ENCODE measurements at places on chromosomes 2 and 18. TPM values are rescaled to one million over a fixed set of nuclear protein-coding genes. Genes with fewer than 3 reads are reported as not detected.
A peak's percentile ranks its signal among the peaks of the same experiment; 100 is the strongest.

TEKT4 gene
- not detected for total RNA-seq

GRCh38 chr18:52310651-52311050, 29.3 kb upstream of the DCC start:
- no peak for DNase-seq

DNA sequence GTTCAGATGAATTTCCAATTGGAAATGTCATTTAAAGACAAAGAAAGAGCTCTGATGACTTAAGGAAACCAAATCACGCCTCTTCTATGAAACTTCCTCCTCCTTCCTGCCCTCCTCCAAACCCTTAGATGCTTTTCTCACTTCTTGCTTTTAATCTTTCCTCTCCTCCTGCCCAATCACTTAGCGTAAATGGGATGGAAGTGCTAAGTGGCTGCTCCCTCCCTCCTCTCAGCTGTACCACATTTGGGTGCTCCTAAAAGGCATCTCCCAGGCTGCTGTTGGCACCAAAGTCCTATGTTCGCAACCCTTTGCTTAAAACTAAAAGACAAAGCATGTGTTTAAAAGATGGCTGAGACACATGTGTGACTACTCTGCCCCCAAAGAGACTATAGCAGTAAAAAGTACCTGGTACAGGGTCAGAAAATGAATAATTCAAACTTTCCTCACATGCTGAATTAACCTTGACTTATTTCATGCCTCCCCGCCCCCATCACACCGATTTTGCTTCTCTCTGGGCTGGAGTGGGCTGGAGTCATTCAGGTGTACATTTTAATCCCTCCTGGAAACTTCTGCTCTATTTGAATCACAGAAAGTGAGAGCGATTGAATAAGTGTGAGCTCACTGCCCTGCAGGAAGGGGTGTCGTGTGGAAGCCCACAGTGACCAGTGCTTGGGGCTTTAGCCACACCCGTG, 59.2 kb upstream of the KLF7 start:
- DNase-seq, result no peak

SMYD5 gene
- total RNA-seq, result 11.1 TPM

NCKAP5 gene
- 0.26 TPM for total RNA-seq

DNA sequence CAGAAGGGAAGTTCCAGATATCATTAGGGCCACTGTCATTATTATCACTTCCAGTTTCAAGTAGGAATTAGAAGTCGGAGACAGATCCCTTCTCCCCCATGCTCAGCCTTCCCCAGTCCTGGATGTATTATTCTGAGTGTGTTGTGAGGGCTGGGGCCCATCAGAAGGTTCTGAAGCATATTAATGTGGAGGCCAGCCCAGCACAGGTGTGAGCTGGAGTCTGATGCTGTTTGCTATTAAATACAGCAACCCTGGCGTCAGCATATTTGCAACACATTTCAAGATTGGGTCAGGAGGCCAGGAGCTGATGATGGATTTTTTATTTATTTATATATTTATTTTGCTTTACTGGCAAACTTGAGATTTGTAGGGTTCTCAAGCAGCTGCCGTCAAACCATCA, 195.2 kb downstream of the NRP2 start:
- no peak for DNase-seq

GRCh38 chr2:33476131-33476792, at the start of gene RASGRP3:
RASGRP3 (plus strand) TSS chr2:33476649; CDS start chr2:33515137, 38,488 bp downstream.
- DNase-seq, result peak; percentile 68

DNA sequence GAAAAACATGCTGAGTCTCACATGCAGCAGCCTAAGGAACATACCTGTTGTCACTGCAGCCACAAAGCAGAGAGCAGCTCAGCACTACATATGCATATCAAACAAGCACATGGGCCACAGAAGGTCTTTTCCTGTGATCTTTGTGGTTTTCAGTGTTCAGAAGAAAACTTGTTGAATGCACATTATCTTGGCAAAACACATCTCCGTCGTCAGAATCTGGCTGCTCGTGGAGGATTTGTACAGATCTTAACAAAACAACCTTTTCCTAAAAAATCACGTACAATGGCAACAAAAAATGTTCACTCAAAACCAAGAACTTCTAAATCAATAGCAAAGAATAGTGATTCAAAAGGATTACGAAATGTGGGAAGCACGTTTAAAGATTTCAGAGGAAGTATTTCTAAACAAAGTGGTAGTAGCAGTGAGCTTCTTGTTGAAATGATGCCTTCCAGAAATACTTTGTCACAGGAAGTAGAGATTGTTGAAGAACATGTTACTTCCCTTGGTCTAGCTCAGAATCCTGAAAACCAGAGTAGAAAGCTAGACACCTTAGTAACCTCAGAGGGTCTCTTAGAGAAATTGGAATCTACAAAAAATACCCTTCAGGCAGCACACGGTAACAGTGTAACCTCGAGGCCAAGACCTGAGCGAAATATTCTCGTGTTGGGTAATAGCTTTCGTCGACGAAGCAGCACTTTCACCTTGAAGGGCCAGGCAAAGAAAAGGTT, 34.1 kb downstream of the ZNF407 start:
- peak; percentile 21 for DNase-seq

DNA sequence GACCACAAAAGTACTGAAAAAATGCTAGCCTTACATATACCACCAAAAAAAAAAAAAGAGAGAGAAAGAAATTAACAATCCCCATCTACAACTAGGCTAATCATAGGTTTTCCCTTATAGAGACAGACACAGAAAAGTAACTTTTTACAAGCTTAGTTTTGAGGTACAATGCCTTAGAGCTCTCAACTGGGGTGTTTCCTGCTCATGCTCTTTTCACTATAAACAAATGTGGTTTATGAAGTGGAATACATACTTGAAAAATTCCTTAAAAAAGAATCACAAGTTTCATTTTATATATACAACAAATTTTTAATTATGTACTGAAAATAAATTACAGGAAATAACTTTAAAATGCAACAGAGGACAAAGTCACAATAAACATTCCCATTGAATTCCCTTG, 82.5 kb downstream of the ATL2 start:
- DNase-seq, result no peak

SGPP2 gene
- 9.7 TPM for total RNA-seq

MRPL19 gene
- total RNA-seq, result 51.6 TPM

DNA sequence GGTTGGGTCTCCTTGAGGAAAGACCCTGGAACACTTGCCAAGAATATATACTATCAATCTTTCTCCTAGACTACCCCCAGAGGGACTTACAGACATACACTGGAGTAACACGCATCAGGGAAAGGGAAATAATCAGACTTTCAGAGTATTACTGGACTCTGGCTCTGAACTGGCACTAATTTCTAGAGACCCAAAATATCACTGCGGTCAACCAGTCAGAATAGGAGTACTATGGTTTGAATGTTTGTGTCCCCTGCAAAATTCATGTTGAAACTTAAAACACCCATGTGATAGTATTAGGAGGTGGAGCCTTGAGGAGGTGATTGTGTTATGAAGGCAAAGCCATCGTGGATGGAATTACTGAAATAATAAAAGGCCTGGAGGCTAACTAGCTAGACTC, 323.7 kb downstream of the EN1 start:
- DNase-seq, result no peak

DNA sequence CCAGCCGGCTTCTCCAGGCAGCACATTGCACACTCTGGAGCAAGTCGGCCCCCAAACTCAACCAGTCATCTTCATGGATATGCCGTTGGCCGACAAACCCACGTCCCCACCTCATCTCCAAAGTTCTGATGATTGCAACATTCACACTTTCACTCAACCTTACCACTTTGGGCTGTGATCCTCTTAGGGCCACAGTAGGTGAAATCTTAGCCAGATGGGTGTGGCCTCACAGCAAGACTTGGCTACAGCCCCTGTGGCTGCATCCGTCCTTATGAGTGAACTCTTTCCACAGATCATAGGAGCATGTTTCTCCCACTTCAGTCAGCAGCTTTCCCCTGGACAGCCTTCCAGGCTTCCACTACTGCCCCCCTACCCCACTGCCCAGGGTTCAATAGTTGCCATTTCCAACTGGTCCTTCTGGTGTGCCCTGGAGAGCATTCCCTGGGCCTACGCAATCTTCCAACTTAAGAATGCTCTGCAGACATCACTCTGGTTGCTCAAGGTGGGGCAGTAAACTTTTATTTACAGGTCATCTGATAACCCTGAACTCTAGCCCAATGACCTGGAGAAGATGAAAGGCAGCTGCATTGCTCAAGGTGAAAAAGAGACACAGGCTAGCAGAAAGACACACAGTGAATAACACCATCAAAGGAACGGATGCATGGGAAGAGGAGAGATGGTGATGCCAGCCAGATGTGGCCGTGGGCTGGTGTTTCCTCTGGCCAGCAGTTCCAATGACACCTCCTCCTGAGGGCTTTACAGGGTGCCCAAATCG, 34.5 kb downstream of the ARL4C start:
- no peak for DNase-seq

CRACDL gene
- 1.4 TPM for total RNA-seq

GRCh38 chr2:85243101-85244072, 84.4 kb downstream of the TGOLN2 start:
- DNase-seq, result no peak

DNA sequence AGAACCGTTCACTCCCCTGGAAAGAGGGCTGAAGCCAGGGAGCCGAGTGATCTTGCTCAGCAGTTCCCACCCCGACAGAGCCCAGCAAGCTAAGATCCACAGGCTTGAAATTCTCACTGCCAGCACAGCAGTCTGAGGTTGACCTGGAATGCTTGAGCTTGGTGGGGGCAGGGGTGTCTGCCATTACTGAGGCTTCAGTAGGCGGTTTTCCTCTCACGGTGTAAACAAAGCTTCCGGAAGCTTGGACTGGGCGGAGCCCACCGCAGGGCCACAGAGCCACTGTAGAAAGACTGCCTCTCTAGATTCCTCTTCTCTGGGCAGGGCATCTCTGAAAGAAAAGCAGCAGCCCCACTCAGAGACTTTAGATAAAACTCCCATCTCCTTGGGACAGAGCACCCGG, 180.8 kb downstream of the WDR7 start:
- no peak for DNase-seq

DNA sequence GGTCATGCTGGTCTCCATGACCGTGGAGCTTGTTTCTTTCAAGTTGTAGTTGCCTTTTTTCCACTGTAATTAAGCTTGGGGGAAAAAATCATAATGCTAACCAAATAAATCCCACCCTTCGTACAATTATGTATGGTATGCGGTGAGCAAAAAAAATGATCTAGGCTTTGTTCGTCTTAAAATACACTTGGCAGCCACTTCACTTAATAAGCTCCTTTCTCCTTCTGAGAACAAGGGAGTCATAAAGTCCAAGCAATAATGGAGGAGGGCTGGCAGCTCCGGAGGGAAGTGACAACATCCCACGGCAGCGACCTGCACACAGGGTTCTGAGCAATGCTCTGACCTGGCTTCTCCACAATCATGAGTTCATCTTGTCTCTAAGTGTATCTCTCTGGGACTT, 91.2 kb upstream of the KLHL29 start:
- no peak for DNase-seq

Measured in bronchial epithelial cell (primary cell).